NCI-H510A (cell line): ENCODE measurements at places on chromosomes 6 and 20.

DNA sequence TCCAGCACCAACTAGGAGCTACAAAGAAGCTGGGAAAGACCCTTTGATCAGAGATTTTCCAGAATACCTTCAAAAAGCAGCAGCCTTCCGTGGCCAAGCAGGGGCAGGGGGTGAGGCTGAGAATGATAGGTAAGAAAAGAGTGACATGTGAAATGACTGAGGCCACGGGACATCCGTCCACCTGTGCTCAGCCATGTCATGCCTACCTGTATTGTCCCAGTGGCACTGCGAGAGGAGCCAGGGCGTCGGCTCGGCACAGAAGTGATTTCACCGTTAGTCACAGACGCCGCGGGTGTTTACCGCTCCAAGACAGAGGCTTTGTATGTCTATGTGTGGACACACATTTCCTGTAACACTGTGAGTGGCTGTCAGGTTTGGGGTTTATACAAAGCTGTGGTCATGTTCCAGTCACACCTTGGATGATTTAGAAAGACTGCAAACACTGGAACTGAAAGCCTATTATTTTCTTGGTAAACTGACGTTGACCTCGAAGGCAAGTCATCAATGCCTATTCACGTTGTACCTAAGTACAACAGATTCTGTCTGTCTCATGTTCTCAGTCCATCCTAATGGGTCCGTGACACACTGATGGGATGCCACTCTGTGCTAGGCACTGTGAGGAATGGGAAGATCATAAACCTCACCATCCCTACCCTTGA lies 32.1 kb upstream of the JAG1 start:
- DNase-seq = no peak

- DNase-seq = no peak
Measured at GRCh38 chr6:55994531-55994930, 119.1 kb upstream of the BMP5 start.

- no peak for DNase-seq
Measured at GRCh38 chr6:524803-525202, 132.1 kb downstream of the HUS1B start.

- no peak for DNase-seq
Measured at GRCh38 chr6:46324706-46325105, 153.9 kb upstream of the ENPP5 start.

- DNase-seq = no peak
Measured at GRCh38 chr6:52610011-52610410, 33.2 kb upstream of the TRAM2 start.

DNA sequence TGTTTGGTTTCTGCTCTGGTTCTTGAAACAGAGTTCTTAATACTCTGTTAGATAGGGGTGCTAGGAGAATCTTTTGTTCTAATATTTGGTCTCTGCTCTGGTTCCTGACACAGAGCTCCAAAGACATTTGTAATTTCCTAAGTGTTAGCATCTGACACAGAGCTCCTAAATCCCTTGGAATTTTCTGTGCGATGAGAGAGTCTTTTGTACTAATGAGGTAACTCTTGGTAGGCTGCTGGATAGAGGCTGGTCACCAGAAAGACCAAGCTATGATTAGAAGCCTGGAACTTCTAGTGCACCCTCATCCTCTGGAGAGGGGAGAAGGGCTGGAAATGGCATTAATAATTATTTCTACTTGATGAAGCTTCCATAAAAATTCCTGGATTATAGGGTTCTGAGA lies 7.7 kb upstream of the CD109 start:
- DNase-seq = no peak

DNA sequence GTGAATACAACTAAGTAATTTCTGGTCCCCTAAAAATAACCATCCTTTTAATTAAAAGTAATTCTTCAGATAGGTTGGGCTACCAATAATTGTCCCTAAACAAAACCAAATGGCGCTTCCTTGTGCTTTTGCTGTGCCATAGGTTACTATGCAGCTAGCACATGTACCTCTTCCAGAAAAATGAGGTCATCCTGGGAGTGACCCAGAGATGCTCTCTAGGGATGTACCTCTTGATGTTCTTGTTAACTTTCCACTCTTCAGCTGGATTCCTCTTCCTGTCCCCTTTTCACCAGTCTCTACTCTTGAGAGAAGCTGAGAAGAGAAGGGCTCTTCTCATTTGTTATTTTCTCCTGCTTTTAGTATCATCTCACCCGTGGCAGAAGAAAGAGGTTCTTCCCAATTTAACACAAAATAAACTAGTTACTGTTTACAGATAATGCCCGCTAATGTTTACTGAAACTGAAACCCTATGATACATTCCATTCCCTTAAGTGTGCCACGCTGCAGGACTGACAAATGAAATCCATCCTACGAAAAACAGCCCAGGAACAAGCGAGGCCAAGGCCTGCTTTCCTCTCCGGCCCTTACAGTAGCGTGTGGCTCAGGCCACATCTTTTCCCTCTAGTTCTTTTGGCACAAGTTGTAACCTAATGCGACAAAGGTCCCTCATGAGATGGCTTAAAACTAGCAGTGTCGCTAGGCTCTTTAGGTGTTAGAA lies 24.2 kb downstream of the MRS2 start:
- DNase-seq = no peak

GRCh38 chr6:82006027-82006738 lies 241.4 kb downstream of the IBTK start:
- DNase-seq = no peak

- DNase-seq = no peak
Measured at GRCh38 chr6:38195113-38195635, 375.6 kb downstream of the ZFAND3 start.

- DNase-seq = no peak
Measured at GRCh38 chr20:59359906-59360725, 59.7 kb downstream of the EDN3 start.

GRCh38 chr6:170095273-170095981 lies 195.5 kb downstream of the DLL1 start:
- DNase-seq = no peak

DNA sequence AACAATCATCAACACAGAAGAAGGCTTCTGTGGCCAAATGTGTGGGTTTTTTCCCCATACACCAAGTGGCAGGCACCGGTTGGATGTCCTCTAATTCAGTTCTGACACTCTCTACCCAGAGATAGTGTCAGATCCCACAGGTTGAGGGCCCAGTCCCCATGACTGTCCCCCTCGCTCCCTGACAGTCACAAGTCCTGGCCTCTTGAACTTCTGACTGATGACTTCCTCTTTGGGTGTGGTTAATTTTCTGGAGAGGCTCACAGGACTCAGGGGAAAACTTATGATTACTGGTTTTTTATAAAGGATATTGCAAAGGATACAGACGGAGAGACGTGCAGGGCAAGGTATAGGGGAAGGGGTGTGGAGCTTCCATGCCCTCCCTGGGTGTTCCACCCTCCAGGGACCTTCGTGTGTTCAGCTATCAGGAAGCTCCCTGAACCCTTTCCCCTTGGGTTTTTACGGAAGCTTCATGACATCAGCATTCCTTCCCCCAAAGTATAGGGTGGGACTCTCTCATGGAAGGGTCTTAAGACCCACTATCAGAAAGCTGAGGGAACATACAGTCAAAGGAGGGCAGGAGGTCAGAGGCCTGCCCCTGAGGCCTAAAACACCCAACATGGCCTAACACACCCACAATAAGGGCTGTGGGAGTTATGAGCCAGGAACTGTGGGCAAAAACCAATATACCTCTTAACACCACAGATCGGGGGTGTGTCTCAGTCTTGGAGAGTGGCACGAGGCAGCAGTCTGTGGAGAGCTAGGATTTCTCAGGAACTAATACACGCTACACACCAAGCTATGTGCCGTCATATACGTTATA lies 33.3 kb downstream of the FARS2 start:
- DNase-seq = no peak

DNA sequence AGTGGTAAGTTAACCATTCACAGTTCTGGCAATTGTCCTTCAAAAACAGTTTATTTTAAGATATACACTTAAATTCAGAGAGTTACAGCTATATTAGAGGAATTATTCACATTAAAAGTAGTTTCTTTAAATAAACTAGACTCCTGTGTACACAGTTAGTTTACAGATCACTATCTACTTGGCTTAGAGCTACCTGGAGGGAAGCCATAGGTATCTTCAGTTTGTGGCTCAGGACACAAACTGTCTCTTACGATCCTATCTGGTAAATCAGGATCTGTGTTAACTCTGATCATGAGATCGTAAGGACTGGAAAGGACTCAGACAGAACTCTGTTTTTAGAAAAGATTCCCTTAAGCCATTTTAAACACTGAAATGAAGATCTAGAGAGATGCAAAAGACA lies 160.9 kb downstream of the REV3L start:
- DNase-seq = no peak

- DNase-seq = no peak
Measured at GRCh38 chr6:137339929-137340559, 120.9 kb upstream of the IFNGR1 start.

DNA sequence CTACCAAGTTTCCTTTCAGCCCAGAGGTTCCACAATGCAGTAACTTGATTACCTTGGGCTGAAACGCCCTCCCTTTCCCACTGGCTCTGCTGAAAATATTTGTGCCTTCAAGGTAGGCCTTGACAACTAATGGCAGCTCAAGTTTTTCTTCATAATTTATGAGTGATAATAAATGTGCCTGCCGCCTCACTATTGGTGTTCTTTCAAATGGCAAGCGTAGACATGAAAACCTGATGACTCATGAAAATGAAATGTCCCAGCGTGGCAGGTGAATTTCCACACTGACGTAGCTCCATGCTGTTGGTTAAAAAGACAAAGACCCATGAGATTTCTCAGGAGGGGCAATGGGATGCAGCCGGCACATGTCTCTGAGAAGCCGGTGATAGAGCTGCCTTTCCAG lies 107.2 kb upstream of the GGTLC1 start:
- no peak for DNase-seq

GRCh38 chr6:7692453-7692784 lies 33.5 kb upstream of the BMP6 start:
- no peak for DNase-seq

DNA sequence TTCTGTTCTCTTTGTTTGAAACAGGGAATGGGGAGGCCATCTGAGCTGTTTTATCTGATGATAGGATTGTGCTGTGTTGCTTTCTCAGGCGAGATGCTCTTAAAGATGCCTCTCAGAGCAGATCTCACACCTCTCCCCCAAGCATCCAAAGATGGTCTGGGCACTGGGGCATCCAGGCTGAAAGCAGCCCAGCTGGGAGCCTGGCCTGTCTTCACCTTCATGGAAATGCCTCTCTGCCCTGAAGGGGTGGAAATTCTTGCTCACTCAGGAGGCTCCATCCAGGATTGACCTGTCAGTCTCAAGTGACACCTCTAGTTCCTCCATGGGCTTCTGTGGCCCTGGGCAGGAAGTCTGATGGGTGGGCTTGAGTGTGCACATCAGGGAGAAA lies 86.4 kb downstream of the TCP11 start:
- no peak for DNase-seq

GRCh38 chr6:154012852-154013251 lies 26.2 kb upstream of the OPRM1 start:
- no peak for DNase-seq

GRCh38 chr6:31615748-31616147 lies 714 bp downstream of the AIF1 start:
- no peak for DNase-seq

DNA sequence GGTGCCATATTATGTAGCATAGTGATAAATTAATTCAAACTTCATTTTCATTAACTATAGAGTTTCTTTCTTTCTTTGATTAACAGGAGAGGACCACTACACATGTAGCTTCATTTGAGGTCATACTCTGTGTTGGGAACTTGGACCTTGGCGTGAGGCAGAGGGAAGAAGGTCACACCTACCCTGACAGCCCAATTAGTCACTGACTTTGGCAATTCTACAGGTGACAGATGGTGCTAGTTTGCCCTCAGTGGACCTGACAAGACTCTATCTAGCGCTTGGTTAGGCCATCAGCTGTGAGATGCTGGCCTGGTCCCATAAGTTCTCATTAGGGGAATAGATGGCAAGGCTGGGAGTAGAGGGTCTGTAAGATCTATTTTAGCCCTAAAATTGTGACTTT lies 14.2 kb downstream of the SLX4IP start:
- no peak for DNase-seq

- DNase-seq = no peak
Measured at GRCh38 chr20:1150218-1150617, 31.8 kb downstream of the PSMF1 start.

- no peak for DNase-seq
Measured at GRCh38 chr20:34531608-34532265, 15.5 kb downstream of the DYNLRB1 start.

GRCh38 chr20:2984956-2985661 lies 58.3 kb upstream of the GNRH2 start:
- no peak for DNase-seq

GRCh38 chr6:16418151-16418550 lies 179.8 kb downstream of the GMPR start:
- DNase-seq = no peak

- no peak for DNase-seq
Measured at GRCh38 chr6:14715076-14715475, 530.8 kb upstream of the JARID2 start.

DNA sequence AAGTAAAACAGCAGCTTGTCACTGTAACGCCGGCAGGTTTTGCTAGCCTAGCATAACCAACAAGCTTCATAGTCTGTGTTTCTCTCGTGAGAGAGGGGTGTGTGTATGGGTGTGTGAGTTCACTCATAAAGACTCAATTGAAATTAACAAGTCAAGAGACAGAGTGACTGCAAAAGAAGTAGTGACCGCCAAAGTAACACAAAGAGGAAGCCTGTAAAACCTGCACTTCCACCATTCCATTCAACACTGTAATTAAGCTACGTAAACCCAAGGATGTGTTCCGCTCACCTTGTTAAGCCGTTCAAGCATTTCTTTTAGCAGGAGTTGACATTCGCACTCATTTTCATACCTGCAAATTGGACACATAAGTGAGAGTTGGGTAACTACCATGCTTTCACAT lies 6.6 kb downstream of the BFSP1 start:
- DNase-seq = no peak

DNA sequence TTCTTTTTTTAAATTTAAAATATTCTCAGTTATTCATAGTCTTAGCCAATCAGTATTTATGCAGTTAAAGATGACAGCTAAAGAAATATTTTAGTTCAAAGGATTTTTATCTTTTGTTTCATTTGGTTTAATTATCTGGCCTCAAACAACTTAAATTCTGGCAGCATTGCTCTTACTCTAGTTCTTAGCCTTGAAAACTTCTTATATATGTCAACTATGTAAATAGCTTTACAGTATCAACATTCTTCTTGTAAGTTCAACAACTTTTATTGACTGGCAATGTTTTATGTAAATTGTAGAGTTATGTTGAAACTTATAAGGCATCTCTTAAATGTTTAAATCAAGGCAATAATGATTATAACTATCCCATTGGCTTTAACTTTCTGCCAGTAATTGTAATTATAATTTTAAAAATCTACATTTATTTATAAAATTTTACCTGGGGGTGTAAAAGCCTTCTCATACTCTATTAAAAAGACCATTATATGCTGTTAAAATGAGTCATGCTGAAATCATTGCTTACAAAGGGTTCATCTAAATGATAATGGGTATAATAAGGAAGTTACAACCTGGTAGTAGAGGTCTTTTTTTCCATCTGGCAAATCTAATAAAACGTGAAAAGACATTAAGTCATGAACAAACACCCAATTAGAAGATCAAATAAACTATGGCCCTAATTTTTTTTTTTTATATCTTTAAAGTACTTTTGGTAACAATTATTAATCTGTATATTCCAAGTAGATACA lies 45.8 kb upstream of the FAM184A start:
- no peak for DNase-seq
